Stimulated activated CD8-positive, alpha-beta memory T cell treated with anti-CD3 and anti-CD28 coated beads, Interleukin-7, amount 100 ng/mL, for 1 hour (primary cell): ENCODE measurements at places on chromosomes 4 and X.

- DNase-seq: no peak
Measured at GRCh38 chr4:67250131-67250896, 295.0 kb downstream of the CENPC start.

DNA sequence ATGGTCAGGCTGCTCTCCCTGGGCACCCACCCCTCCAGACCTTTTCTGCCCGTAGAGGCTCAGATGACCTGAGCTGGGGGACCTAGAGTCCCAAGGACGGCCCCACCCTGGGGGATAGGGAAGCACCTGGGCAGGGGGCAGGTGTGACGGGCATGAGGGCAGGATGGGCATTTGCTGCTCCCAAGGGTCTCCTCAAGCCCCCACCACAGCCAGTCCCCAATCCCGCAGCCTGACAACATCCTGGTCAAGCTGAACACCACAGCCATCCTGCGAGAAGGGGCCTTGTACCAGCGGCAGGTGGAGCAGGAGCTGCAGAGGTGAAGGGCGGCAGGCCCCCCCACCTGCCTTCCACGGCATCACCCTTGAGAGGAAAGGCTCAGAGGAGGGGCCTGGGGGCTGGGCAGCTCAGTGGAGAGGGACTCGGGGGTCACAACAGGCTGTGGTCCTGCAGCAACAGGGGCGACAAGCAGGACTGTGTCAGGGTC lies 17.8 kb upstream of the RNF4 start:
- DNase-seq: no peak

DNA sequence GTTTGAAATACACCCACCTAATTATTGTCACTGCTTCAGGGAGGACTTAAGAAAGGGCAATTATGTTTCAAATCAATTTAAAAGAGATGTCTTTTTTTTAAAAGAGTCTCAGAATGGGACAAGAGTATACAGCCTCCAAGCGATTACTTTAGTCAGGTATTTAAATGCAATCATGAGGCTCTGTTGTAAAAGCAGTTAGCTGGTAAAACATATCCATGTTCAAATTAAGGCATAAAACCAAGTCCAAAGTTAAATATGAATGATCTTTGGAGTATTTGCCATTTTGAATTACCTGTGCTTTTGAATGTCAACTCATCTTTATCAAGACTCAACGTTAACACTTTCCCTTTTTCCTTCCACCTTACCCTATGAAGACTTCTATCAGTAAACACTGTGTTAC lies 13.7 kb downstream of the RPS6KA6 start:
- no peak for DNase-seq

- no peak for DNase-seq
Measured at GRCh38 chrX:104419211-104419610, 146.8 kb upstream of the IL1RAPL2 start.

DNA sequence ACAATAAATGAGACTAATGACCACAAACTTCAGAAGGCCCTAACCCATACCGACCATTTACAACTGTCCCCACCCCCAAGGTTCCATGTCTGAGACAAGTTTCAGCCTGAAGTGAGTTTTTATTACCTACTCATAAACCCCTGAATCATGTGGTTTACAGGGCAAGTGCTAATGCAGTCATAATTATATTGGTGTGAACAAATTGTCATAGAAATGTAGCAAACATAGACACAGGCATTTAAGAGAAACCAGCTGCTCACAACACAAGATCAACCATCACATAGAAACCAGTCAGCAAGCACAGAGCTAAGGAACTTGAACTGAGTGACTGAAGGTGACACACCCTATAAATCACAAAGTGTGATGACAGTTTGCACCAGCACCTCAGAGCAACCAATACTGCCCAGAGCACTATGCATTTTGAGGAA lies 173.8 kb upstream of the MID1 start:
- no peak for DNase-seq

- no peak for DNase-seq
Measured at GRCh38 chr4:74674750-74675149, 119.6 kb downstream of the BTC start.

- DNase-seq: no peak
Measured at GRCh38 chrX:125262836-125263235, 56.8 kb upstream of the TEX13C start.

- no peak for DNase-seq
Measured at GRCh38 chrX:50779694-50780093, 34.3 kb downstream of the SHROOM4 start.

- no peak for DNase-seq
Measured at GRCh38 chrX:128848374-128848773, 674.9 kb downstream of the SMARCA1 start.

GRCh38 chr4:185796176-185796575 lies 15.8 kb downstream of the SORBS2 start:
- no peak for DNase-seq

GRCh38 chr4:26099967-26100366 lies 185.9 kb downstream of the SMIM20 start:
- no peak for DNase-seq

GRCh38 chrX:155514225-155514624 lies 55.8 kb upstream of the F8A3 start:
- no peak for DNase-seq

- no peak for DNase-seq
Measured at GRCh38 chr4:108008721-108009120, 19.0 kb downstream of the HADH start.

GRCh38 chrX:152028579-152028978 lies 54.1 kb upstream of the GABRE start:
- no peak for DNase-seq

- DNase-seq: no peak
Measured at GRCh38 chrX:30483996-30484395, 93.6 kb downstream of the TASL start.

DNA sequence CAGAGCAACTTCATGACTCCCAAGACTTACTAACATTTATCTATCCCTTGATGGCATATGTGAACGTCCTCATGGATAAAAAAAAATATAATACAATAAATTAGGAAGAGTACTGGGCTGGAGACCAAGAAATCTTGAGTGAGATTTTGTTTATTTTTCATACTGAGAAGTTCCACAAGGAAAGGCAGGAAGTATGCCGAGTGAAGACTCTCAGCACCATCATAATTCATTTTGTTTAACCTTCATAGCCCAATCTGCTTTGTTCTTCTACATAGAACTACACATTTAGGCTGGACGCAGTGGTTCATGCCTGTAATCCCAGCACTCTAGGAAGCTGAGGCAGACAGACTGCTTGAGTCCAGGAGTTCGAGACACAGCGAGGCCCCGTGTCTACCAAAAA lies 198.3 kb downstream of the NSUN7 start:
- DNase-seq: no peak

- DNase-seq: no peak
Measured at GRCh38 chrX:46327566-46328115, 217.6 kb downstream of the ZNF674 start.

- no peak for DNase-seq
Measured at GRCh38 chrX:103739421-103739820, 28.7 kb downstream of the TMEM31 start.

DNA sequence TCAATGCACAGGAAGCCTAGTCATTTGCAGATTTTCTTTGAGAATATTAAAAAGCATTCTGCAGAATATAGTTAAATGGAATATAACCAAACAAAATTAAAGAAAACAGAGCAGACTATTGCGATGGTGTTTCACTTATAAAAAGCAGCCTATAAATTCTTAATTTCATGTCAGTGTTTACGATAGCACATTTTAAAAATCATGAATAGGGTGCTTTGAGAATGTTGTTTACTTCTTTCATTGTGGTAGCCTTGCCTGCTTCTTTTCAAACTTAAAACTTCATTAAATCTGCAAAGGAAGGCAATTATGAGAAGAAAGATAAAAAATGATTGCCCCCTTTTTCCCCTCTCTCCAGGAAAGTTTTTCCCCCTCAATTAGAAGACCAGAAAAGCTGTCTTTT lies 748.6 kb downstream of the CCSER1 start:
- no peak for DNase-seq

DNA sequence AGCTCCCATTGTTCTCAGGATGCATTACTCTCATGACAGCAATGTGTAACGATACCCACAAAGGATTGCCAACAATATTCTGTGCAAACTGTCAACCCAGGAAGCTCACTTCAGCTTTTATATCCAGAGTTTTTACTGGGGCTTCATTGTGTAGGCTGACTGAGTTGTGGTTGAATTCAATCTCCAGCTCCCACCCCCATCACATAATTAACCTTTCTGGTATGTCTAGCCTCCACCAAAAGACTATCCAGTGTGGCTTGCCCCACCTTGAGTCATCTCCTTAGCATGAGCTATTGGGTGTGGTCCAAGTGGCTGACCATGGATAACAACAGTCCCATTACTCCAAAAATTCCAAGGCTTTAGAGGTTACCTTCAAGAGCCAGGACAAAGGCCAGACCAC lies 17.7 kb upstream of the TAB3 start:
- no peak for DNase-seq

- peak; percentile 23 for DNase-seq
Measured at GRCh38 chrX:16882702-16883486, 12.7 kb upstream of the RBBP7 start.

- DNase-seq: no peak
Measured at GRCh38 chr4:97142410-97142809, 1000.9 kb downstream of the STPG2 start.

- no peak for DNase-seq
Measured at GRCh38 chr4:174012135-174012885, 271.2 kb downstream of the FBXO8 start.

- no peak for DNase-seq
Measured at GRCh38 chrX:154892296-154892695, 6.1 kb downstream of the F8A1 start.

- no peak for DNase-seq
Measured at GRCh38 chr4:141301216-141301615, 80.5 kb downstream of the ZNF330 start.

DNA sequence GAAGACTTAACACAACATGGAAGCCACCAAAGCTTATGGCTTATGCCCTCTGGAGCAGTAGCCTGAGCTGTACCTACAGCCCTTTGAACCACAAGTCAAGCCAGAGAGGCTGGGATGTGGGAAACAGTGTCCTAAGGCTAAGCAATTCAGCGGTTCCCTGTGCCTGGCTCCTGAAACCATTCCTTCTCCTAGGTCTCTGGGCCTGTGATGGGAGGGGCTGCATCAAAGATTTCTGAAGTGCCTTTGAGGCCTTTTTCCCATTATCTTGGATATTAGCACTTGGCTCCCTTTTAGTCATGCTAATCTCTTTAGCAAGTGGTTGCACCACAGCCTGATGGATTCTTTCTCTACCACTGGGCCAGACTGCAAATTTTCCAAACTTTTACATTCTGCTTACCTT lies 140.5 kb upstream of the NUDT10 start:
- no peak for DNase-seq

DNA sequence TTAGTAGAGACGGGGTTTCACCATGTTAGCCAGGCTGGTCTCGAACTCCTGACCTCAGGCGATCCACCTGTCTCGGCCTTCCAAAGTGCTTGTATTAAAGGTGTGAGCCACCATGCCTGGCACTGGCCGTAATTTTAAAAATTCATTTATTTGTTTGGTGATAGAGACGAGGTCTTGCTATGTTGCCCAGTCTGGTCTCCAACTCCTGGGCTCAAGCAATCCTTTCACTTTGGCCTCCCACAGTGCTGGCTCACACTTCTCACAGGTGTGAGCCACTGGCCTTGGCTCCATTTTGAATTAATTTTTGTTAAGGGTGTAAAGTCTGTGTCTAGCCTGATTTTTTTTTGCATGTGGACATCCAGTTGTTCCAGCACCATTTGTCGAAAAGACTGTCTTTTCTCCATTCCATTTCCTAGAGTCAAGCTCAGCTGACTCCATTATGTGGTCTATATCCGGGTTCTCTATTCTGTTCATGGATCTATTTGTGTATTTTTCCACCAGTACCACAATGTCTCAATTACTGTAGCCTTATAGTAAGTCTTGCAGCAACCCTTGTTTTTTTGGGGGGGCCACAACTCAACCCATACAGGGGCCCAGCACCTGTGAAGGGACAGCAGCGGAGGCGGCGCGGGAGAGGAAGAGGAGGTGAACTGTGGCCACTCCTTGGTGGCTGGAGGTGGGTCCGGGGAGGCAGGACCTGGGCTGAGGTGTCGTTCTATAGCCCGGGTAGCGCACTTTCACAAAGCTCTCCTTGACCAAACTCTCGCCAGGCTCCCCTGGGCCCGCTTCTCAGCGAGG lies 1.5 kb upstream of the NSD2 start:
- no peak for DNase-seq

- DNase-seq: no peak
Measured at GRCh38 chrX:109281483-109282275, 200.2 kb downstream of the GUCY2F start.

GRCh38 chr4:124079174-124079780 lies 633.3 kb downstream of the ANKRD50 start:
- no peak for DNase-seq

DNA sequence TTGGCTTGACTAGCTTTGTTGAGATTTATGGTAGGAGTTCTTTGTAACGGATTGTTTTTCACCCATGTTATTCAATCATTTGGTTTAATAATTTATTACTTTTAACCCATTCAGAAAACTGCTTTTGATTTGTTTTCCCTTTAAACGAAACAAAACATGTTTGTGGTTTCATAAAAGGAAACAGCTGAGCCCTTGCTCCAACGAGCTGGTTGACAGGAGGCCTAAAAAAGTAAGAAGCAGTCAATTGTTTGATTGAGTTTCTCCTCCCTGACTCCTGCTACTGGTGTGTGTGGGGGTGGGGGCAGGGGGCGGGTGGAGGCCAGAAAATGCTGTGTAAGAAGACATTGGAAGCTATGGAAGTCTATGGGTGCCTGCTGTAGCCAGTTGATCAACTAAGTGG lies 102.8 kb downstream of the CHRDL1 start:
- DNase-seq: no peak

GRCh38 chrX:115571712-115572111 lies 10.7 kb downstream of the PLS3 start:
- no peak for DNase-seq

GRCh38 chr4:182662551-182662950 lies 254.6 kb downstream of the DCTD start:
- no peak for DNase-seq

GRCh38 chr4:7909463-7910262 lies 30.0 kb downstream of the AFAP1 start:
- DNase-seq: no peak
